ENCODE measurements at places on chromosomes 4 and X.

DNA sequence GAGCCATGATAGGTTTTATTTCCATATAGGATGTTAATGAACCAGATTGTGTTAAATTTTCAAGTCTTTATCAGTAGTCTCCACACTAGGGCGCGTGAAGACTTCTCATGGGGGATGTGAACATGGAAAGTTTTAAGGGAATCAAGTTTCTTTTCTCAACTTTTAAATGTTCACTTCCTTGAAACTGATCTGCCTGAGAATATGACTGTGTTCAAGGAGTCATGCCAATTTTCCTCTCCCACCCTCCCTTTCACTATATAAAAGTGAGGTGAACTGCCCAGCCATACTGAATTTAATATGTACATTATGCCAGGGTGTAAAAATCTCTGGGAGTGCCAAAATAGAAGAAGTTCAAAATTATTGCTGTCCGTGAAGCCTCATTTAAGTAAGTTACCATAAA lies 30.4 kb upstream of the HPGDS start:
- DNase-seq, result no peak

DNA sequence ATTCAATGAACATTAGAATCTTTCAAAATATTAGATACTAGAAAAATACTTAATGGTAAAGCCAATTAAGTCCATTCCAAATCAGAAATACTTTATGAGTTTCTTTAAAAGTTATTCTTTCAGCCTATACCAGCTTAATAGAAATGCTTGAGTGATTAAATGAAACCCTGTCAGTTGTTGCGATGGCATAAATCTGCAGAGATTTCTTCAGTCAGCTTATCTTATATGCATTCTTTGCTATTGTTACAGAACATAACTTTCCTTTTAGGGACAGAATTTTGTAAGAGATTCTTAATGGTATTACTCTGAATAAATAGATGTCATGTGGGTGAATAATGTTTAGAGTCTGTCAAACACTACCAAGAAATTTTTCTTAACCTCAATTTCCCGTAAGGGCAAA lies 325.0 kb upstream of the HAND2 start:
- DNase-seq, result no peak

DNA sequence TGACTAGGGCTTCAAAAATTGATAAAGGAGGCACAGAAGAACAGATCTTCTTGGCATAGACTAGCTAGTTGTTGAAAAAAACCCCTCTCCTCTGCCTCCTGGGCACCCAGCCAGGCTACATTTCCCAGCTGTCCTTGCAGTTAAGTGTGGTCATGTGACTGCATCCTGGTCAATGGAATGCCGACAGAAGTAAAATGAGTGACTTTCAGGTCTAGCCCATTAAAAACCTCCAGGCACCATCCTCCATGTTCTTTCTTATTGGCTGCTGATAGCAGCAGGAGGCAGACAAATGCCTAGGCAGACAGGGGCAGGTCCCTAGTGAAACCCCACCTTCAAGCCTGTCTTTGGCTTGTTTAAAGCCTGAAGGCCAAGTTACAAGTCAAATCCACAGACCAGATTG lies 35.3 kb downstream of the ATXN3L start:
- DNase-seq, result no peak

DNA sequence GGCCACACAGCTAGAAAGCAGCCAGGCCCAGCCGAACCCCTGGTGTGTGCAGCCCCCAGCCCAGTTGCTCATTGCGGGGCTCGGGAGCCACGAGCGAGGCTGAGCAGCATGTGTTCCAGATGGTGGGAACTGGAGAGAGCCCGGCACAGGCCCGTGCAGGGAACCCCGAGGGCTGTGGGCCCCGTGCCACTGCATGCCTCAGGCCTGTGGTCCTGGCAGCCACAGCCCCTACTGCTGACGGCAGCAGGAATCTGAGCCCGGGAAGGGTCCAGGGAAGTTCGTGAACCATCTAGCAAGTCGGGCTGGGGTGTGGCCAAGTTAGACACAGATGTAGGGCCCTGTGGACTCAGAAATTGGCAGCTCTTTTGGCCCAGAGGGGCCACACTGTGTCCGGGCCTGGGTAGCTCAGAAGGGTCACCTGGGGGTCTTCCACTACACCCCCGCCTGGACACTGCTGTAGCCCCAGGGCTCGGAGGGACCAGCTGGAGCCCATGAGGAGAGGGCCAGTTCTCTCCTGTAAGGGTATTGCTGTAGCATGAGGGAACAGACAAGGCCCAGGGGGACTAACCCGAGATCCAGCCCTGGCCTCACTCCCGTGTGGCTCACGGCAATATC lies 12.1 kb downstream of the HTRA3 start:
- DNase-seq, result no peak

DNA sequence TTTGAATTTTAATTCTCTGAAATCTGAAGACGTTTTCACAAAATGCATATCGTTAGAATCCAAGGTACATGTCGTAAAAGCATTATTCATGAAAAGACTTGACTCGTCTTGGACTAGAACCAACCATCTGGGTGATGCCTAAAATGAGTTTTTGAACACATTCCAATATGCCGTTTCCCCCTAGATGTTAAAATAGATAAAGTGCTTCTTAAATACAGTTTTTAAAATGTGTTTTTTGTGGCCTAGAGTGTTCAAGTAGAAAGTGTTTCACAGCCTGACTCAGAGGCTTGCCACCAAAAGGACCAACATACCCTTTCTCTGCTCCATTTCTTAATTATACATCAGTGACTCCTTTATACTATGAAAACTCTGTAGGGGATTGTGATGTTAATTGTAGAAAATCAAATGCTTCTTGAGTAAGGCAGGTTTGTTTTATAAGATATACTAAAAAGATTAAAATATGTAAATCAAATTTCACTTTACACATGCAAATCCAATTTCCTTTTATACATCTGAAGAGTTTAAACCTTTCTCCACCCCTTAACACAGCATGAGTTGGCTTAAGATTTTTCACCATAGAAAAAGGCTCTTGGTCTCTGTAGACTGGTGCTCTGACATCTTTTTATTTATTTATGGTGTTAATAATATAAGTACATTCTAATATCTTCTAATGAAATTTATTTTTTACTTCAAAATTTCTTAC lies 48.4 kb downstream of the PRKG2 start:
- no peak for DNase-seq

- DNase-seq, result no peak
These were observed 7.3 kb downstream of the INPP4B start for GRCh38 chr4:142838778-142839177.

- no peak for DNase-seq
These were observed 118.3 kb upstream of the FRG1 start for GRCh38 chr4:189822326-189822725.

DNA sequence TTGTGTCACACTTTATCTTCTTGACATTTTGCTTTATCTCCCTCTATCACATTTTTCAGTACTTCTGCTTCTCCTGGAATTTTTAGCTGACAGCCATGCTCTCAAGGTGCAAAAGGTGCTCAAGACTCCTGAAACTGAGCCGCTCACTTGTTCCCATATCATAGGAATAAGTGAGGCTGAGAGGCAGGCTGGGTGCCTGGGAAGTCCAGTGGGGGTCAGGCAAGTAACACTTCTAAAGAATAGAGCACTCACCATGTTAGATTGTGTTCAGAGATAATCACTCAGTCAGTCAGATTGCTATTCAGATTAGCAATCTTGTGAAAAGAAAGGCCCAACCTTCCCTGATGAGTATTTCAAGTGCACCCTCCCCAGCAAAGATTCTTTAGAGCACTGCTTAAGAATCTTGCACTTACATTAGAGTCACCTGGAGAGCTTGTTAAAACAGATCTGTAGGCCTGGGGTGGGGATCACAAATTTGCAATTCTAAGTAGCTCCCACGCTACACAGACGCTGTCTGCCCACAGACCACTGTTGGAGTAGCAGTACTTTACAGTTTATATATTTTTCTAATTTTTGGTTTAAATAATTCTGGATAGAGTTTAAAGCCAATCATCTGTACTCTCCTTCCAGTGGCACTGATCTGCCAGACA lies 23.1 kb upstream of the LRAT start:
- no peak for DNase-seq

- DNase-seq, result no peak
These were observed 670.3 kb upstream of the FAM241A start for GRCh38 chr4:111475001-111475400.

DNA sequence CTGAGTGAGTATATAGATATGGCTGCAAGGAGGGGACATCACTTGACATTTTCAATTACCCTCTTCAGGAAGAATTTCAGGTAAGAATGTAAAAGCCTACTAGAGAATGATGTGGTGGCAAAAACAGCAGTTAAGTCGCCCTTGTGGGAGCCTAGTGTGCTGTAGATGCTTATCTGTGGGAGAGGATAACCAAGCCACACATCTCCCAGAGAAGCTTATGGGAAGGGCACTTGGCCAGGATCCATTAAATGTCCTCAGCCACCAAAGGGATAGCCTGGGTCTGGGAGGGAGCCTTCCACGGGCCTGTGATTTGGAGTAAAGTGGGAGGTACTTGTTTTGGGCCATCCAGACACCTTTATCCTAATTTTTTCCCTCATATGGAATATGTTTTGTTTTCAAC lies 41.3 kb upstream of the BCLAF3 start:
- no peak for DNase-seq

DNA sequence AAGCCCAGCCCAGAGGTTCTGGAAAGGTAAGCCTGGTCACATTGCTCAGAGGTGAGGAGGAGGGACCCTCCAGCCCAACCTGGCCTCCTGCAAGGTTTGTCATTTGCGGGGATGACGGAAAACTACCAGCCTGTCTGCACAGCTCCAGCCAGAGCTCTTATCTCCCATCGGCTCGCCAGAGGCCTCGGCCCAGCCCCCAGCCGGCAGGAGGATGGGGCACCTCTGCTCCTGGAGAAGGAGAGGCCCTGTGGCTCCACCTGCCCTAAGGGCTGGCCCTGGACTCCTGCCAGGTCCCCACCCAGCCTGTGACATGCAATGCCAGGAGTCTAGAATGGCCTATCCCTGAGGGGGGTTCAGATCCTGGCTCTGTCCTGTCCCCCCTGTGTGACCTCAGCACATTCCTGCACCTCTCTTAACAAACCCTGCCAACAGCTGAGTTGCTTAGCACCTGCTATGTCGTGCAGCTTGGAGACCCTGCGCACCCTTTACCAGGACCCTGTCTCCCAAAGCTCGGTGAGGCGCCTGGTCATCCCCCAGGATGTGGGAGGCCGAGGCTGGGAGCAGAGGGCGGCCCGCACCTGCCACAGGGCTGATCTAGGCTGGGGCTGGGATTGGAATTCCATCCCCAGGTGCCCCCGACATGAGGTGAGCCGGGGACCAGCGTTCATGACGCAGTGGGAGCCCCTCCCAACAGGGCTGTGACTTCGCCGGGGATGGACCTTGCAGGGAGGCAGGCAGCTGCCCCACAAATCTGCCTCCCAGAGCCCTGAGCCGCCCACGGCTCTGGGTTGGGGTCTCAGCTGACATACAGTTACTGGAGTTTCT lies 14.4 kb downstream of the ADRA2C start:
- no peak for DNase-seq

GRCh38 chr4:37241647-37242046 lies 2.9 kb upstream of the NWD2 start:
- DNase-seq, result no peak

DNA sequence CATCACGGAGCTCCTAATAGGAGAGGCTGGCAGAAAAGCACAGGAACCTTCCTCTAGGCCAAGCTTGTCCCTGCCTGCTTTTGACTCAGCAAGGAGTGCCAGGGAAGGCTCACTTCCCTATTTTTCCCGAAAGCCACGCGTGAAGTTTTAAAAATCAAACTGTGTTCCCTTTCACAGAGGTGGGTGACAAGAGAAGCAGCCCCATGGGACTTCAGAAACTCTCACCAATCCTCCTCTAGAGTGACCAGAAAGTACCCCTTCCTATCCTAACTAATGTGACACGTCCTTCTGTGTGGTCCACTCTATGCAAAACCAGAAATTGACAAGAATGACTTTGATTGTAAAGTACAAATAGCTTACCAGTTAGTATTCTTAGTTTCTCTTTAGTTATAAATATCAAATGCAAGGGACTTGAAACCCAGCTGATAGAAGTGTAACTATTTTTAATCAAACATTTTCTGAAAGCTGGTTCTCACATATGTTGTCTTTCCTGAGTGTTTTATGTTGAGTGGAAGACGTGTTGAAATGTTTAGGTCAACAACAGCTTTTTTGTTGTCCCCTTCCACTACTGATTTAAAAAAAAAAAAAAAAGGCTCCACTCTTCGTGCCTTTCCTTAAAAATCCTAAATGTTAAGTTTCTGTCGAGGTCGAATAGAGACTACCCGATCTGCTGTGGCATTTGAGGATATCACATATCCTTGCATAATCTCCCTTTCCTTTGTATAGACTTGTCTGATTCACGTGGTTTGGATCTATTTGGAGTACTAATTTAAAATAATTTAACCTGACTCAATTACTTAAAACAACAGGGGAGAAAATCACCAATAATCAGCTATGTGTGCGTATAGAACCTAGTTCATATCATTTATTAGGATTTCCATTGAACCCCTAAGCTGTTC lies 42.1 kb downstream of the NFKB1 start:
- DNase-seq, result no peak

DNA sequence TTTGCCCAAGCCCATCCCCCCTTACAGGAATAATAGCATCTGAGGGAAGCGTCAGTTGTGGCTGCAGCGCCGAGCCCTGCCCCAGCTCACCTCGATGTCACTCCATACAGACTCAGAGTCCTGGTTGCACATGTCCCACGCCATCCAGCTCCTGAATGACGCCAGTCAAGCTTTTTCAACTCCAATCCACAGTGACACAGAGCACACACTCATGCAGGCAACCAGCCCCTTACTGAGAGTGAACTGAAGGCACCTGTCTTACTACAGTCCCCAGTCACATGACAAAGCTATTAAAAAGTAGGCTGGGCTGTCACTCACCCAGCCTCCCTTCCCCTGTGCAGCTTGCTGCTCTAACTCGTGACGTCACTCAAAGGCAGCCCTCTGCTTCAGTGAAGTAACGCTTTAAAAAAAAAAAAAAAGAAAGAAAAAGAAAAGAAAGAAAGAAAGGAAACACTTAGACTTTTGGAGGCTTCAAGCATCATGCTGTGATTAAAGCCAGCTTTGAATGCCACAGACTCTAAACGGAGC lies at the start of gene PPARGC1A:
TSS of gene PPARGC1A (minus strand) at position 234 of the 528 bp plus-strand sequence. CDS start at position 144, 90 bp downstream.
- DNase-seq, result no peak

DNA sequence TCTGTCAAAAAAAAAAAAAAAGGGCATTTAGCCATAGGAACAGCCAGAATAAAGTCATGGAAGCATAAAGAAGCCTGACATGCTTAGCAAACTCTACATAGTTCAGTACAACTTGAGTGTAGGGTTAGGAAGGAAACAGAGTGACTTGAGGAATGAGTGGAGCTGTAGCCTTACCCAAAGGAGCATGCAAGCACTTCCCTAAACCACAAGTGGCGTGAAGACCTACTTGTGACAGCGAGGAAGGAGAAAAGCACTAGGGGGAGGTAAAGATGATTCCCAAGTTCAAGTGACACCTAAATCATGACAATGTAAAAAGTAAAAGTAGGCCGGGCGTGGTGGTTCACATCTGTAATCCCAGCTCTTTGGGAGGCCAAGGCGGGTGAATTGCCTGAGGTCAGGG lies 21.8 kb upstream of the IQSEC2 start:
- DNase-seq, result no peak

GRCh38 chr4:15147714-15148113 lies 145.4 kb downstream of the CPEB2 start:
- no peak for DNase-seq

DNA sequence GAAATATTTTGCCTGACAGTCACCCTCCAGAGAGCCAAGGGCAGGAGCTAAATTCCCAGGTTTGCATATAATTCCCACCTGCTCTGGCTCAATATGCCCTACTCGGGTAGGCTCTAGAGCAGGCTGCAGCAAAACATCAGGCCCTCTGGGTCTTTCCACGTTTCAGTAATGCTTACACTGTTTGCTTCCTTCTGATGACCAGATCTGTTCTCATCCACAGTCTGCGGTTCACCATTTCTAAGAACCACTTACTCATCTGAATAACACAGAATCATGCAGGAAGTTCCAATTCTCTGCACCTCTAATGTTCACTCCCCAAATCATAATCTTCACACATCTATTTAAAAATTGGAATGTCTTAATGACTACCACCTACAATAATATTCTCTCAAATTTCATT lies 141.4 kb downstream of the PPP3CA start:
- DNase-seq, result no peak

Data from T-helper 1 cell (primary cell).